ENCODE measurements at places on chromosomes 6 and 20. TPM values are rescaled to one million over a fixed set of nuclear protein-coding genes. Genes with fewer than 3 reads are reported as not detected.

PACSIN1 gene
- total RNA-seq = 1.7 TPM

MLN gene
- not detected for total RNA-seq

PAK5 gene
- total RNA-seq = not detected

ZC3H12D gene
- total RNA-seq = 45.9 TPM

GSTA2 gene
- not detected for total RNA-seq

INSM1 gene
- not detected for total RNA-seq

CDC25B gene
- total RNA-seq = 135 TPM

KIF6 gene
- not detected for total RNA-seq

ARG1 gene
- not detected for total RNA-seq

SLC52A3 gene
- not detected for total RNA-seq

RSPO4 gene
- total RNA-seq = 0.19 TPM

AIF1 gene
- total RNA-seq = 76.5 TPM

RAD21L1 gene
- total RNA-seq = not detected

PSORS1C1 gene
- total RNA-seq = not detected

SIRPD gene
- not detected for total RNA-seq

PNLDC1 gene
- not detected for total RNA-seq

POU5F1 gene
- total RNA-seq = not detected

RSPH4A gene
- 1.2 TPM for total RNA-seq
